NCI-H2171 treated with DMSO at 0.1 percent for 48 hours (cell line): ENCODE measurements at places on chromosomes 4 and X.

- DNase-seq = no peak
Observed at GRCh38 chr4:138522366-138522765, 280.2 kb upstream of the SLC7A11 start.

DNA sequence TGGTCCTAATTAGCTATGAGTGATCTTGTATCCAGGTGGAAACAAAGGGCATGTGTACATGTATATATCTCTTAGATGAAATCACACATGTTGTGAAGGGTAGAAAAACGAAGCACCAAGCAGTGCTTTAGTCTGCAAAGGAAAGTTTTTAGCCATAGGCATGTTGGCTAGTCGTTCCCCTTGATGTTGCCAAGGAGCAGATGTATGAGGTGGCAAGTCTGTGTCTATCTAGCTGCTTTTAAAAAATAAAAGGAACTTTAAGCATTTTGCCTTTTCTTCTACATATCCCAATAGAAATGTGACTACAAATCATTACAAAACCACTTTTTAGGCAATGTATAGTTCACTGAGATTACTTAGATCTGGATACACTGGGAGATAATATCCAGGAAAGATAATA lies 63.1 kb downstream of the NSUN7 start:
- DNase-seq = no peak

DNA sequence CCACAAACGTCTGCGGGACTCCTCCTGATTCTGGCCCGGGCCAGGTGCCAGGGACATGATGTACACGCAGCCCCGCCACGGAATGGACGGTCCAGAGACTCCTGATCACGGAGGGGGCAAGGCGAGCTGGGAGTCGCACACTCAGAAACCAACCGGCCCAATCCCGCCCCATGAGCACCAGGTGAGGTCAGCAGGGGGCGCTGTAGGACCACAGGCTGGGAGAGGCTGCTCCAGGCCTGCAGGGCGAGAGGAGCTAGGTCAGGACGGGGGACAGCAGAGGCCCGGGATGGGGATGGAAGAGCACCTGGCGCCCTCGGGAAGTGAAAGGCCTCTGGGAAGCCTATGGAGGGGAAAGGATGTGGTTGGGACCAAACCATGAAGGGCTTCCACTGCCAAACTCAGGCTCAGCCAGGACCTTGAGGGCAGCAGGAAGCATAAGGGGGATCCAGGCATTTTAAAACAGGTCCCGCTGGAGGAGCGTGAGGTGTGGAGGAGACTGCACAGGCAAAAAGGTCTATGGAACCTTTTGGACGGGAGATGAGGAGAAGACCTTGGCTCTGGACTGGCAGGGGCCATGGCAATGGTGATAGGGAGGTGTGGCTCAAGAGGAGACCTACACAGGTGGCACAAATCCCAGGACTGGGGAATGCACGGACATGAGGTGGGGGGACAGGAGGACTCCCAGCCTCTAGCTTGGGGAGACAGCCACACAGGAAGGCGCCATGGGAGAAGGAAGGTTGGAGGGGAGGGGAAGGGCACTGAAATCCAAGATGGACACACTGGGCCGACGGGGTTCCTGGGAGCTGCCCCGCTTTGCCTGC lies 79.2 kb downstream of the MTMR1 start:
- peak; percentile 36 for DNase-seq

DNA sequence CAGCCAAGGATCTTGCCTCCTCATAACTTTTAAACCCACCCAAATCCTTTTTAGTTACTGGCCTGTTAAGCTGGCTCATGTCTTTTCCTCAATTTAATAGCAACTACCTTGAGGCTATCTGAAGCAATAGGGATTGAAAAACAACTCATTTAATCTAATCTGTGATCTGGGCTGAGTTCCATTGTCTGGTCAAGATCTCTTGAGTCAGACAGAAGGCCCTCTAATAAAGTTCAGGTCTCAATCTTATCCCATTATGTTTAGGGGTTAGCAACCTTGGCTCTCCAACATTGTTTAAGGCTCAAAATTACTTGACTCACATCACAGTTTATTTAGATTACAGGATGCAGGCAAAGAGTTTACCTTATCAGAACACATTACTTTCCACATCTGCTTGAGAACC lies 436.1 kb downstream of the ANKRD50 start:
- no peak for DNase-seq

DNA sequence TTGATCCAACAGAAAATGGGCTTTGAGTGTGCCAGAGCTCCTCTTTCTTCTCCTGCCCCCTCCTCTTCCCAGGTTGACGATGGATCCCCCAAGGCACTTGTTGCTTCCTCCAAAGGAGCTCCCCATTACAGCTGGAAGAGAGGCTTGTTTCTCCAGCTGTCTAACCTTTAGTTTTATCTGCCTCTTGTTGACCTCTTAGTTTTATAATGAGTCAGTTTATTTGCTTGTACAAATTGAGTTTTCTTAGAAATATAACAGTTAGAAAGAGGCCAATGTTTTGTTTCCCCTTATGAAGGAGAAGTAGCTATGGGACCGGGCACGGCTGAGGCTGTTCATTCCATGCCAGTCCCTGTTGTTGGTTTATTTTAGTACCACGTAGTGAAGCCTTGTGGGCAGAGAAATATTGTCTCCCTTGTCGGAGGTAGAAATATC lies 158.2 kb downstream of the SPRY1 start:
- no peak for DNase-seq

- no peak for DNase-seq
Observed at GRCh38 chrX:30812326-30812725, 76.7 kb downstream of the TAB3 start.

- peak; percentile 49 for DNase-seq
Observed at GRCh38 chr4:126238013-126238412, 923.3 kb downstream of the FAT4 start.

GRCh38 chr4:3037957-3038461 lies 36.3 kb downstream of the HTT-AS start:
- no peak for DNase-seq

GRCh38 chrX:2439613-2440012 lies 61.2 kb downstream of the DHRSX start:
- DNase-seq = no peak

DNA sequence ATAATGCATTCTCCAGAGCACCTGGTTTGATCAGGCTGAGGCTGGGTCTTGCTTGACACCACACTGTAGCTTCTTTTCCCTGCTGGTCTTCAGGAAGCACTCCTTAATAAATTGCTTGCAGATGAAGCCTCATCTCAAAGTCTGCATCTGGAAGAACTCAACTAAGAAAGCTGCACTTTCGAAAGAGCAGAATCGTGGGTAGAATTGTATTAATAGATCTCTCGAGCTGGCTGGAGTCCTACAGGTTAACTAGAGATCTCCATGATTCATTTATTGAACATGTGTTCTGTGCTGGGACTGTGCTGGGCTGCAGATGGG lies 152.7 kb downstream of the STK32B start:
- no peak for DNase-seq

- no peak for DNase-seq
Observed at GRCh38 chr4:32569861-32570260, 1849.7 kb downstream of the PCDH7 start.

DNA sequence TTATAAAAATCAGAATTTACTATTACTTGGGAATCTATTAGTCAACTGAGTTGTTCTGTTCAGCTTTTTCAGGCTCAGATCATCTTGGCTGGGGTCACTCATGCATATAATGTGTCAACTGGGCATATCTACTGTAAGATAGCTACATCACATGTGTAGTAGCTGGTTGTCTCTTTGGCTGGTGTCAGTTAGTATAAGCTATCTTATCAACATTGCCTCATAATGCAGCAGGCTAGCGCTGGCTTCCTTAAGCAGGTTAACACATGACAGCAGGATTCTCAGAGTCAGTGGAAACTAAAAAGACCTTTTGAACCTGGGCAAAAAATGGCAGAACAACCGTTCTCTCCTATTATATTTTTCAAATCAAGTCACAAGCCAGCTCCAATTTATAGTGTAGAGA lies 378.3 kb upstream of the PCDH10 start:
- DNase-seq = no peak
